ENCODE measurements at places on chromosomes 3 and 15.

DNA sequence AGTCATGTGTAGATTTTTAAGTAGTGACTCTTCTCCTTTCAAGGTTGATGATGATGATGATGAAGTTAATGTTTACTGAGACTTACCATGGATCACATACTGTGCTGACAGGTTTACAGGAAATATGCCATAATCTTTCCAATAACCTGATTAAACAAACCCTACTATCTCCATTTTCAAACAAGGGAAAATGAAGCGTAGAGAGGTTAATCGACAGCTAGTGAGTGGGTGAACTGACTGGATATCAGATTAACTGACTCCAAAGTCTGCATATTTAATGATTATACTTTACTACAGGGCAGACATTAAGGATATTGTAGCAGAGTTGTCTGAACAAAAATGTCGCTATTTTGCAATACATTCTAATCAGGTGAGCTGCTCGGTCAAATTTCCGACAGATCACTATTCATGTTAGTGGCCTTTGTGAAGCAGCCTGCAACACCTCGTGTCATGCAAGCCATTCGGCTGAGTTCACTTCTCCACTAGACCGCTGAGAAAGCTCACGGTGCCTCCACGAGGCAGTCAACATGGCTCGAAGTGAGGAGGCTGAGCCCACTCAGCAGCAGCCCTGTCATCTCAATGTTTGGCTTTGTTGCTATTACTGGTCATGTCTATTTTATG, 264.2 kb downstream of the NFKBIZ start:
- DNase-seq: no peak

- DNase-seq: no peak
Measured at GRCh38 chr15:75031848-75032247, 8.5 kb downstream of the PPCDC start.

- no peak for DNase-seq
Measured at GRCh38 chr3:178512647-178513046, 23.6 kb upstream of the KCNMB2 start.

GRCh38 chr3:137511655-137512054, 252.5 kb upstream of the SOX14 start:
- no peak for DNase-seq

GRCh38 chr15:89430530-89431341, 65.6 kb downstream of the RHCG start:
- DNase-seq: peak; percentile 83

GRCh38 chr3:9687514-9687913, 16.1 kb upstream of the CPNE9 start:
- DNase-seq: no peak

GRCh38 chr3:95265129-95265528, 1202.3 kb downstream of the NSUN3 start:
- no peak for DNase-seq

GRCh38 chr3:169871129-169871886, 1.6 kb upstream of the LRRC31 start:
- no peak for DNase-seq

DNA sequence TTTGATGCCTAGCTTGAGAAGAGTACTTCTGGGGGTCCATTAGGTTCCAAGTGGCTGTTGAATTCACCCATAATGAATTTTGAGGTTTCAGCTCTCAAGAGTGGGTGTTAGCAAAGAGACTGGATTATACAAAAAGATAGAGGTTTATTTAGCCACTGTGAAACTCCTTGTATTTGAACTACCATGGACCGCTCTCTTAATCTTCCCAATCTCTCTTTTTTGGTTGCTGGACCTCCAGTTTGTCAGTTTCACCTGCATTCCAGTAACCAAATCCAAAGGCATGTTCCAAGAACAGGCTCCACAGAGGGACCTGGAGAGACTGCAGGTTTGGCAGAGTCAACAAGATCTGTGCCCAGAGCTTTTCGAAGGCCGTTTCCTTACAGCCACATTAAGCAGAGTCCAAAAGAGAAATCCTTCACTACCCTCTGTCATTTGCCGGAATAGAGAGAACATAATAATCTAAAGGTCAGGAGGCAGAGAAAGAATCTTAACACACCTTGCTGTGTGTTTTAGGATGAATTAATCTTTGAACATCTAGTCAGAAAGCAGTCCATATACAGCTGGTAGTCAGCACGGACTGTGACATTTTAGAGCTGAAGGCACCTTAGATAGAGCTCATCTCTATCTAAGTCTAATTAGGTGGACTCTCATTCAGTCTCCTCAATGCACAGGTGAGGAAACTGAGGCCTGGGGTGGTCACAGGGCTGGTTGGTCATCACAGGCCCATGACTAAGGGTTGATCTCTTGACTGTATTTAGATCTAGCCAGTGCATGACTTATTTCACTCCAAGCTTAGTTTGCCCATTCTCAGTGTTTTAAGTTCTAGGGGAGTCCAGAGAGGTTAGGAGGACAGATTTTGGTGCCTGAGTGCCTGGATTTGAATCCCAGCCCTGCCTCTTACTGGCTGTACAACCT, 1.3 kb downstream of the ABHD2 start:
- no peak for DNase-seq

GRCh38 chr3:142663865-142664264, 60.0 kb upstream of the TRPC1 start:
- DNase-seq: no peak

GRCh38 chr3:149917124-149917667, 53.5 kb downstream of the PFN2 start:
- no peak for DNase-seq

GRCh38 chr3:61524933-61525332, 36.4 kb upstream of the PTPRG start:
- DNase-seq: no peak

DNA sequence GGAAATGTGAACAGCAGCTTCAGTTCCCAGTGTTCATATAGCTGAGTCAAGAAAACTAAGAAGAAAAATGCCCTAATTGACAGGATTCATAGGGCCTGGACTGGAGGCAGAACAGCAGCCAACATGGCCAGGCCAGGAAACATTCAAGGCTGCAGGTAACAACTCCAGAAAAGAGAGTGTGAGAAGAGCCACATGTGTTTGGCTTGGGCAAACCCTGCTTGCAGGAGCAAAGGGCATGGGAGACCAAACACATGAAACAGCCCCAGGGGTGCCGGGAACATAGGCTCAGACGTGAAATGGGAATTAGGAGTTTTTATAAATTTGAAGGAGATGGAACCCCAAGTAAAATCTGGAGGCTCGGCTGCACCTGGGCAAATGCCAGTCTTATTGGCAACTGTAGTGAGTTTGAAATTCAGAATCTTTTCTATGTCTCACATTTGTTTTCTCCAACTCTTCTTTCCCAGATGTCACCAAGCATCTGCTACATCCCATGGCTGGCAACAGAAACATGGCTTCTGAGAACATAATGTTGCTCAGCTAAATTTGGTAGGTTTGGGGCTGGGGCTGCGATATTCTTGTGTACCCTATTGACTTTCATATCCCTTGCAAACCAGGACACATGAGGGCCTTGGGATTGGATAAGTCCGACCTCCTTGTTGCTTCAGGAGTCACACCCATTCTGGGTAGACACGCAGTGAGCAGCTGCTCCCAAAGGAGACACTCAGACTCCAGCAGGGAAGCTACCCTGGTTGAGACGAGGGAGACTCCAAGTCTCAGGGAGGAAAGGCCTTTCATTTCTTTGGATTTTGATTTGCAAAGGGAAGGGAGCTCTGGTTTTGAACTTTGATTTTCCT, 98.9 kb upstream of the CLSTN2 start:
- no peak for DNase-seq

DNA sequence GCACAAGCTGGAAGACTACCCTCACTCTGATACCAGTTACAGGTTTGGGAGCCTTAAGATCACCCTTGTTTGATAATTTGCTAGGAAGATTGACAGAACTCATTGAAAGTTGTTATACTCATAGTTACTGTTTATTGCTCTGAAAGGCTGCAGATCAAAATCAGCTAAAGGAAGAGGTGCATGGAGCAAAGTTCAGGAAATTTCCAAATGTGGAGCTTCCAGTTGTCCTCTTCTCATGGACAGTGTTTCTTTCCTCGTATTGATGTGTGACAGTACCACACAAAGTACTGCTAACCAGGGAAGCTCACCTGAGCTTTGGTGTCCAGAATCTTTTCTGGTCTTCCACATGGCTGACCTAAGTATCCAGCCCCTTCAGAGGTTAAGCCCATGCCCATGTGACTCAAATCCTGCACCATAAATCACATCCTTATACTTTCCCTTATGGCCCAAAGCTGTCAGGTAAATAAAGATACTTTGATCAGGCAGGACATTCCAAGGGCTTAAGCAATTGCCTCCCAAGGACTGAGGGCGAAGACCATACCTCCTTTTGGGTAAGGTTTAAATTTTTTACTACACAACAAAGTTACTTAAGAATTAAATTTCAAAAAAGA, 93.1 kb upstream of the ZBED2 start:
- DNase-seq: no peak

GRCh38 chr15:64877435-64877834, 34.3 kb upstream of the ANKDD1A start:
- no peak for DNase-seq

DNA sequence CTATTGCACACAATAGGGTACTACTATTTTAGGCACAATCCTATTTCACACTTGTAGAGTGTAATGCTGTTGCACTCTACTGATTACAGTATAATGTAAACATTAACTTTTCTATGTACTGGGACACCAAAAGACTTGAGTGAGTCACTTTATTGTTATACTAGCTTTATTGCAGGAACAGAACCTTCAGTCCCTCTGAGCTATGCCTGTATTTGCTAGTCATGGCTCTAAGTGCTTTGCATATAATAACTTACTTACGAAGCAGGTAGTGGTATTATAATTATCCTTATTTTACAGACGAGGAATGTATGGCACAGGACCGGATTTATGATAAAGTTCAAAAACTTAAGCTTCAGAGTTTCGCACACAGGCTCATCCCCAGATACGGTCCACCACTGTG, 106.6 kb upstream of the SLC6A6 start:
- DNase-seq: no peak

DNA sequence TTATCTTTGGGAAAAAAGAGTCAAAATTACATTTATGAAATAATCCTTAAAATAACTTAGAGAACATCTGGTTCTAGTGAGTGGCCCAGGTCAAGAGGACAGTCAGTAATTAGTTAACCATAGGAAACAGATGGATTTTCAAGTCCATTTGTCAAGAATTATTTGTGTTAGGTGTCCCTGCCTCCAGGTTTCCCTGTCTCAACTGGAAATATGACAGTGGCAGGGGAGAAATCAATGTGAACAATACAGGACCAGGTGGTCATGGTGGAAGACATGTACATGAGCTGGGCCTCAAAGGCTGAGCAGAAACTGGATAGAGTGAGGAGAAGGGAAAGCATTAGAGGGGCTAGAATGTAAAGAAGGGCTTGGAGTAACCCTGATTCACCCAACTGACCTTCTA, 372.6 kb downstream of the VPS13C start:
- DNase-seq: no peak

GRCh38 chr3:69941037-69941436, 58.5 kb upstream of the SAMMSON start:
- DNase-seq: no peak

GRCh38 chr15:63968122-63968524, 78.2 kb downstream of the DAPK2 start:
- DNase-seq: no peak
